CD14-positive monocyte (primary cell): ENCODE measurements at places on chromosomes 2 and 18.
A peak's percentile ranks its signal among the peaks of the same experiment; 100 is the strongest.

- H3K27ac ChIP-seq, result no peak overlapping the region
- H3K27me3 ChIP-seq, result no peaks in the 10 kb centered on the region
- peaks cover 71% of the 10 kb centered on the region for H3K36me3 ChIP-seq
- no peak overlapping the region for H3K4me3 ChIP-seq
These were observed 3.2 kb downstream of the RPL37A start for GRCh38 chr2:216501854-216502253.

DNA sequence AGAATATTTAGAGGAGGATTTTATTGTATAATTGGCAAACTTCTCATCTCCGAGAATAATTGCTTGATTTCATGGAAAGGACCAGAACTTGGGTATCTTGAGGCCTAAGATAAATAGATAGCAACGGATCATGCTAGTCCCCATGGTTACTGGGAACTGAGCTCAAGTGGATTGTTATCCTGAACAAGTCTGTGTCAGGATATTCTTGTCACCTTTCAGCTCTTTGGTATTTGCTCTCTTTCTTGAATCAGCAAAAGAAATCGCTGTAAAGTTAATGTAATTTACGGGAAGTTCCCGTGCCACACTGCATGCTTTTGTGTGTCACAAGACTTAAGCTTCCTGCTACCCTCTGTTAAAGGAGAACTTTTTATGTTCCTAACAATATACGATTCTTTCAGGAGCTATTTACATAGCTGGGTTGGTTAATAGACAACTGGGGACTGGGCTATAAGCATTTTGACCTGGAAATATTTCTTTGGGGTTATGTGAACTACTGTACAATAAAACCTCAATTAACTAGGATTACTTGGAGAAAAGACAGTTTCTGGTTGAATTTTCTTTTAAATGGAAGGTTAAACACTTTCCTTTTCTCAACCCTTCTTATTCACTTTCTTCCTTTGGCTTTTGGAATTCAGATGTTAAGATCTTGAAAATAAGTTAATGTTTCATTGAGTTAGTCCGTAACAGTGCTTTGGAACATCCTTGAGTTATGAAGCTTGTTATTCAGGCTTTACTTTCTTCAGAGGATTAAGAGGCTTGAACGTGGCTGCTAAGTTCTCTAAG lies 151.2 kb downstream of the FMNL2 start:
- H3K36me3 ChIP-seq, result no peaks in the 10 kb centered on the region
- H3K4me3 ChIP-seq, result peak overlapping the region; percentile 33
- peak overlapping the region; percentile 12 for H3K27ac ChIP-seq
- DNase-seq, result peak; percentile 77

- no peaks in the 10 kb centered on the region for H3K4me1 ChIP-seq
- H3K36me3 ChIP-seq, result no peaks in the 10 kb centered on the region
- no peak overlapping the region for H3K4me3 ChIP-seq
- H3K27me3 ChIP-seq, result peaks cover 74% of the 10 kb centered on the region
- no peak overlapping the region for H3K27ac ChIP-seq
These were observed 1.1 kb downstream of the LRATD1 start for GRCh38 chr2:14633461-14634181.

- H3K36me3 ChIP-seq, result peaks cover 99% of the 10 kb centered on the region
- no peaks in the 10 kb centered on the region for H3K27me3 ChIP-seq
- no peak overlapping the region for H3K27ac ChIP-seq
These were observed 58.9 kb downstream of the NDUFA10 start for GRCh38 chr2:239966029-239966852.

GRCh38 chr2:222594679-222595078 lies 61.2 kb downstream of the FARSB start:
- H3K4me3 ChIP-seq, result no peak overlapping the region
- H3K27me3 ChIP-seq, result no peaks in the 10 kb centered on the region
- no peaks in the 10 kb centered on the region for H3K4me1 ChIP-seq
- no peak for DNase-seq
- peaks cover 88% of the 10 kb centered on the region for H3K36me3 ChIP-seq

DNA sequence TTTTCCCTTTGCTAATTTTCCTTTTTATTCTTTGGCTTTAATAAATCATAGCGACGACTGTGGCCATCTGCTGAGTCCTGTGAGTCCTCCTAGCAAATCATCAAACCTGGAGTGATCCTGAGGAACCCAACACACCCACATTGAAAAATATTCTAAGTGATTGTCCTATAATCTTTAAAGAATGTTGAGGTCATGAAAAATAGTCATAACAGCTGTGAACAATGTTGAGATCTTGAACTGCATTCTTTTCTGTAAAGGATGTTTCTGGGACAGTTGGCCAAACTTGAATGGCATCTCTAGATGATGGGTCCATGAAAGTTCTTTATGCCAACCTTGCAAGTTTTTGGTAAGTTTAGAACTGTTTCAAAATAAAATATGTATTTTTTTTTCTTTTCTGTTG lies 53.2 kb upstream of the ADAM23 start:
- no peaks in the 10 kb centered on the region for H3K36me3 ChIP-seq
- no peaks in the 10 kb centered on the region for H3K27me3 ChIP-seq
- H3K27ac ChIP-seq, result no peak overlapping the region
- H3K4me1 ChIP-seq, result no peaks in the 10 kb centered on the region
- no peak overlapping the region for H3K4me3 ChIP-seq

DNA sequence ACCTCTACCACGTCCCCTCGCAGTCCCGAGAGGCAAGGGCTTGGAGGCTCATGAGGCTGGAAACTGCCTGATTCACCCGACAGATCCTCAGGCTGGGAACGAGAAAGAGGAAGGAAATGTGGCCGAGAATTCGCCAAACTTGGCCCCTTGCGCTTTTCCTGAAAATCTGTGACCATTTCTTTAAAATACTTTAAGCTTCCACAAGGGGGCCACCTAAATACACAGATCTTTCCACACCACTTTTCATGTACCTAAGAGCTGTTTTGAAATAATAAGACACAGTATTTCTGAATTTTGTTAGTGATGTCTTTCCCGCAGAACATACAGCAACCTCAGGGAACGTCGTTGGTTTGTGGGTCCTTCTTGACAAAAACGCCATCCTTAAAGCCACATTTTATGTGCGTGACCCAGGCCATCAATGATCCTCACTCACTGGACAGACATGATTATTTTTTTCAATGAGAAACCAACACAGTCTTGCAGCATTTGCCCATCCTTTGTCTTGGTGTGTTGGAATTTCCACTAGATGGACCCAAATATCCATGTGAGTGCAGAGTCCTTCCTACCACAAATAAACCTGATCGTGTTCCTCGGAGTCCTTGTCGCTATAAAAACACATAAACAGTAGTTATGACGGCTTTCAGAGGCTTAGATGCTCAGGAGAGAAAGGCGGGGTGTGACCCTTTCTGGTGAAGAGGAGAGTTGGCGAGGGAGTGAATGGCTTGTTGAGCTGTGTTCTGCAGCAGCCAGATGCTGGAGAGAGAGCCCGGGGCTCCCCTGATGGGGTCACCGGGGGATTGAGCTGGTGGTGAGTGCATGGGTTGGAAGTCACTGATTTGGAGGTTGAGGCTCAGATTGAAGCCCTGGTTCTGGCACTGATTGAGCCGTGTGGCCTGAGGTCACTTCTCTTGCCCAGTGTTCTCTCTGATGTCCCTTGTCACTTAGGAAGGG lies 25.0 kb downstream of the DCDC2C start:
- no peaks in the 10 kb centered on the region for H3K27me3 ChIP-seq
- no peak overlapping the region for H3K27ac ChIP-seq
- no peaks in the 10 kb centered on the region for H3K36me3 ChIP-seq
- DNase-seq, result no peak
- H3K4me3 ChIP-seq, result no peak overlapping the region

GRCh38 chr2:240481720-240482119 lies 46.3 kb downstream of the GPC1 start:
- H3K4me3 ChIP-seq, result no peak overlapping the region
- H3K27me3 ChIP-seq, result no peaks in the 10 kb centered on the region
- H3K4me1 ChIP-seq, result no peaks in the 10 kb centered on the region
- no peaks in the 10 kb centered on the region for H3K36me3 ChIP-seq
- DNase-seq, result no peak

- no peak overlapping the region for H3K4me3 ChIP-seq
- no peaks in the 10 kb centered on the region for H3K27me3 ChIP-seq
- H3K36me3 ChIP-seq, result peaks cover 16% of the 10 kb centered on the region
- DNase-seq, result no peak
- no peak overlapping the region for H3K27ac ChIP-seq
- no peaks in the 10 kb centered on the region for H3K4me1 ChIP-seq
These were observed 47.9 kb downstream of the DOCK10 start for GRCh38 chr2:224994242-224994823.

GRCh38 chr2:263774-264492 lies at the start of gene SH3YL1:
SH3YL1 (minus strand) TSS chr2:264032; CDS start chr2:263984, 48 bp downstream.
- H3K36me3 ChIP-seq, result no peaks in the 10 kb centered on the region
- H3K27ac ChIP-seq, result peak within 1 kb of the TSS; percentile 60
- H3K4me3 ChIP-seq, result peak within 1 kb of the TSS; percentile 83
- H3K4me1 ChIP-seq, result peaks cover 16% of the 10 kb centered on the region
- no peaks in the 10 kb centered on the region for H3K27me3 ChIP-seq
- no peak for DNase-seq

- no peak overlapping the region for H3K4me3 ChIP-seq
- H3K27ac ChIP-seq, result no peak overlapping the region
- peaks cover 25% of the 10 kb centered on the region for H3K4me1 ChIP-seq
- no peak for DNase-seq
- no peaks in the 10 kb centered on the region for H3K27me3 ChIP-seq
These were observed 4.2 kb upstream of the ESCO1 start for GRCh38 chr18:21604671-21605070.

DNA sequence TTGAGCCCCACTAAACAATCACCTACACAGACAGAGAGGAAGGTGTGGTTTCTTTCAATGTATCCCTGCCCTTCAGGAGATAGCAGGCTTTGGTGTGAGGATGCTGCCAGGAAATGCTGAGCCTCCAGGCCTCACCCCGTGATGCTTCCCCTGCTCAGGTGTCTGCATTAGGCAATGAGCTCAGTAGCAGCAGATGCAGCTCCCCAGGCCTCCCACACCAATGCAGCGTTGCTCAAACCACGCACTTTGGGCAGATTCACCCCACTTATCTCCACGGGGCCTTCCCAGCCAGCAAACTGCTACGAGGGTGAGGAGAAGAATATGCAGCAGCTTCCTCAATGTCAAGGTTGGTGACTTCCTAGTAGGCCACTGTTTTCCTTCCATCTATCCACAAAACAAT lies 229.3 kb upstream of the PXDN start:
- no peaks in the 10 kb centered on the region for H3K36me3 ChIP-seq
- no peak overlapping the region for H3K4me3 ChIP-seq
- H3K27me3 ChIP-seq, result no peaks in the 10 kb centered on the region
- H3K27ac ChIP-seq, result no peak overlapping the region

DNA sequence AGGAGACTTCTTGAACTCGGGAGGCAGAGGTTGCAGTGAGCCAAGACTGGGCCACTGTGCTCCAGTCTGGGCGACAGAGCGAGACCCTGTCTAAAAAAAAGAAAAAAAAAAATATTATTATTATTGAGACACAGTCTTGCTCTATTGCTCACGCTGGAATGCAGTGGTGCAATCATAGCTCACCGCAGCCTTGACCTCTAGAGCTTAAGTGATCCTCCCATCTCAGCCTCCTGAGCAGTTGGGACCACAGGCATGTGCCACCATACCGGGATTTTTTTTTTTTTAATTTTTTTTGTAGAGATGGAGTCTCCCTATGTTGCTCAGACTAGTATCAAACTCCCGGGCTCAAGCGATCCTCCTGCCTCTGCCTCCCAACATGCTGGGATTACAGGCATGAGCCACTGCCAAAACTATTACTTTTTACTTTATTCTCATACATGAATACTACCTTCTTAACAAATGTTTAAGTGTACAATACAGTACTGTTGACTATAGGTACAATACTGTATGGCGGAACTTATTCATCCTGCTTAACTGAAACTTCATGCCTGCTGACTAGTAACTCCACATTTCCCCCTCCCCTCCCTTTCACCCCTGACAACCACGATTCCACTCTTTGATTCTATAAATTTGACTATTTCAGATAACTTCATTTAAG lies 15.5 kb downstream of the FBXO11 start:
- H3K27me3 ChIP-seq, result no peaks in the 10 kb centered on the region
- no peak overlapping the region for H3K4me3 ChIP-seq
- peaks cover 17% of the 10 kb centered on the region for H3K36me3 ChIP-seq
- peaks cover 5% of the 10 kb centered on the region for H3K4me1 ChIP-seq
- H3K27ac ChIP-seq, result no peak overlapping the region
- no peak for DNase-seq

- H3K27me3 ChIP-seq, result no peaks in the 10 kb centered on the region
- no peak overlapping the region for H3K4me3 ChIP-seq
- peak; percentile 75 for DNase-seq
- peak overlapping the region; percentile 68 for H3K27ac ChIP-seq
These were observed 160.8 kb downstream of the LPIN1 start for GRCh38 chr2:11907190-11907589.
